Activated CD4-positive, alpha-beta T cell treated with anti-CD3 and anti-CD28 coated beads for 24 hours (primary cell): ENCODE measurements at places on chromosomes 2 and 18.

GRCh38 chr2:125526093-125526492 is 1129.9 kb upstream of the GYPC start:
- no peak for DNase-seq

DNA sequence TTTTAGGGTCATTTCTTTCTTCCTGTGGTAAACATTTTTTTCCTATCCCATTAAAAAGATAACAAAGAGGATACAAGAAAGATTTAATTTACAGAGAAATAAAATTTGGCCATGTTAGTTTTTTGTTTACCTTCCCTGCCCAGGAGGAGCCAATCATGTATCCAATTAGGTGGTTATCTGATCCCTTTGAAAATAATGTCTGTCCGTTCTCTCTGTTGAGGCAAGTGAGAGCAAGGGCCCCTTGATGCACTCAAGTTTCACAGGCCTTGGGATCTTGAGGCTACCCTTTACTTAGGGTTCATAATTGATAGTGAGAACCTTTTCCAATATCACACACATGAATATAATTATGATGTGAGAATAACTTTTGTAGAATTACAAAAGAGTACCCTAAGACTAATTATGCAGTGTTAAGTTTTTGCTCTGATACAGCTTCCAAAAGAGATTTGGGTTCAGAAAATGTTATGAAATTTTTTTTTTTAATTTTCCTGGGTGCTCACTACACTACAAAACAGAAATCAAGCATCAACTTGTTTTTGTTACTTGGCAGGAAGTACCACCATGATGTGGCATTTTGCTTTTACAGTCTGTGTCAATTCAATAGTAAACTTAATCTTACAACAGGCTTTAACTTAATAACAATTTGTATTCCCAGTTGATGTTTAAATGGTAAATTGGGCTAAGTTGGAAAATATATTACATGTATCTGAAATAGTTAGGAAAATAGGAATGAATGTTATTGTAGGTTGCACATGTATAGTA is 42.0 kb downstream of the AFTPH start:
- no peak for DNase-seq

DNA sequence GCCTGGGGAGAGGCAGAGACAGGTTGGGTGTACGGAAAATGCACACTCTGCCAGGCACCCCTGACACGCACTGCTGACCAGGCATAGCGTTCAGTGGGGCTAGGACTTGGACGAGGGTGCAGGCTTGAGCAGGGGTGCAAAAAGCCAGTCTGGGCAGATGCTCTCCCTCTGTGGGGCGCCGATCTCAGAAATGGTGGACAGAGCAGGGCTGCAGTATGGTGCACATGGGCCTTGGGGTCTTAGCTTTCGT is 1.0 kb upstream of the ARHGEF4 start:
- DNase-seq = no peak

GRCh38 chr2:19728125-19728524 is 173.7 kb downstream of the TTC32 start:
- DNase-seq = no peak

DNA sequence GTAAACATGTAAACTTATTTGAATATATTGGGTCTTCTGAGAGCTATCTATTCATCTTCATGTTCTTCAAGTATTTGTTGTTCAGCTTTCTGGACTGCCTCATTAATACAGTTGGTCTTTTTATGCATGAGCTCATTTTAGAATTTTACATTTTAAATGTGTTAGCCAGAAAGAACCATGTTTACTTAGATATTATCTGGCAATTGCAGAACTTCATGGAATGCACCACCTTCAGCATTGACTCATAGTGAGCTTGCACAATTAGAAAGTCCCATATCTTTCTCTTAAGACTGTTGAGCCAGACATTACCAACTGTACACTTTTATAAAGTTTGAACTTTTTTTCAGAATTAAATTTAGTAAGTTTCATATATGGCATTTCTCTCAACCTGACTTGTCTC is 536.7 kb downstream of the RIT2 start:
- DNase-seq = no peak

- no peak for DNase-seq
These were observed 137.1 kb downstream of the VAPA start for GRCh38 chr18:10050956-10051355.

DNA sequence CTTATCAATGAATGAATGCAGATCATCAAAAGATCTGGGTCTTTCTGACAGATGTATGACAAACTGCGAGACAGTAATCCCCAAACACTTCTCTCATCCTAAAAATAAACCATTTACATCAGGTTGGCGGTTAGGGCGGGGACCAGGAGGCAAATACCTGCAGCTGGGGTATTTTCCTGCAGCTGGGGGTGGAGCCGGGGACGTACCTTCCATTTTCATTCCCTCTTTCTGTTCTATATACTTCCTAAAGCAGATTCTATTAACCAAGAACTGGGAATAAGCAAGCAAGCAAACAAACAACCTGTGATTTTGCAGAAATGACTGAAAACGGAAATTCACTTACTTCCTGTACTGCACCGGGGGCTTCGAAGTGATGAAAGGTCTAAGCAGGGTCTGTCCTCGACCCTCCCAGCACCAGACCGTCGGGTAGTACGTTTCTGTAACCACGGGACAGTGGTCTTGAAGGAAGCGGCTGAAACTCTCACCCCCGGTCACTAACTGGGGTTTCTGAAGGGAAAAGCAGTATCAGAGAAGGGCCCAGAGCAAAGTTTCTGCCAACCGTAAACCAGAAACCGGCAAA is 1.2 kb downstream of the ABHD3 start:
- no peak for DNase-seq
